Adrenal gland (tissue), 19 donors: ENCODE measurements at places on chromosomes 1 and 21. TPM values are rescaled to one million over a fixed set of nuclear protein-coding genes. Genes with fewer than 3 reads are reported as not detected.
A peak's percentile ranks its signal among the peaks of the same experiment; 100 is the strongest.

- no peak overlapping the region for H3K27ac ChIP-seq
- H3K36me3 ChIP-seq = peaks cover 70% of the 10 kb centered on the region
- no peaks in the 10 kb centered on the region for H3K27me3 ChIP-seq
- no peaks in the 10 kb centered on the region for H3K4me1 ChIP-seq
These were observed 124.2 kb downstream of the MACF1 start for GRCh38 chr1:39328586-39329121.

DNA sequence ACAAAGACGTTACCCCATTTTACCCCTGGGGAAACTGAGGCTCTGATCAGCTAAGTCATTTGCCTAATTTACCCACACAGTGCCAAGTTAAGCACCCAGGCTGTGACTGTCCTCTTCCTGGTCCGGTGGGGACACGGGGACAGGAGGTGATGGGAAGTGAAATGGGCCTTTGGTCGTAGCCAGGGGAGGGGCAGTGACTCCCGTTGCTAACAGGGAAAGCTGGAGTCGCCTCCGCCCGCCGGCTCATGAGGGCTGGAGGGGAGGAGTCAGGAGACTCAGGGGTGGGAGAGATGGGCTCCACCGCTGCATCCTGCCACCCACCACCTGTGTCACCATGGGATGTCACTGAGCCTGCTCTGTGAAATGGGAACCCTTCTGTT, 139.3 kb downstream of the PGBD5 start:
- H3K4me3 ChIP-seq = no peak overlapping the region

GRCh38 chr1:118202076-118202608, 17.1 kb upstream of the SPAG17 start:
- no peak overlapping the region for H3K27ac ChIP-seq
- H3K4me1 ChIP-seq = no peaks in the 10 kb centered on the region
- H3K27me3 ChIP-seq = no peaks in the 10 kb centered on the region
- H3K4me3 ChIP-seq = no peak overlapping the region
- no peaks in the 10 kb centered on the region for H3K36me3 ChIP-seq

DNA sequence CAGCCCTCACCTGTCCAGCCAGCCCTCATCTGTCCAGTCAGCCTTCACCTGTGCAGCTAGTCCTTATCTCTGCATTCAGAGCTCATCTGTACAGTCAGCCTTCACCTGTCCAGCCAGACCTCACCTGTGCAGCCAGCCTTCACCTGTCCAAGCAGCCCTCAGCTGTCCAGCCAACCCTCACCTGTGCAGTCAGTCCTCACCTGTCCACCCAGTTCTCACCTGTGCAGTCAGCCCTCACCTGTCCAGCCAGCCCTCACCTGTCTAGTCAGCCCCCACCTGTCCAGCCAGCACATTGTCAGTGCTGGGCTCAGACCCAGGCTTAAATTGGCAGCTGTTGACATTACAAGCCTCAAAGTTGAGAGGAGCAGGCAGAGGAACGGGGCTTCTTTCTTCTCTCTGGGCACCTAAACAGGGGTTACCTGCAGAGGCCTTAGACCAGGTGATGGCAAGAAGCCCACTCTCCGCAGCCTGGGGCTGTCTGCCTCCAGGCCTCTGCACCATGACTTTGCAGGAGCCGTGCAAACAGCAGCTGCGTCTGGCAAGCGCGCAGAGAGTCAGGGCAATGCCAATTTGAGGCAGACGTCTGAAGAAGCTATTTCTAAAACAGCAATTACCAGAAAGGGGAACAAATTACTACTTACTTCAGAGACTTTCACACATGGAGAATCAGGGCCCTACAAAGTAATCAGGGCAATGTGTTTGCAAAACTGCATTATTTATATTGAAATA, 506.1 kb downstream of the NPHP4 start:
- H3K27ac ChIP-seq = no peak overlapping the region
- H3K4me3 ChIP-seq = no peak overlapping the region
- DNase-seq = no peak
- no peaks in the 10 kb centered on the region for H3K4me1 ChIP-seq
- H3K36me3 ChIP-seq = no peaks in the 10 kb centered on the region

DNA sequence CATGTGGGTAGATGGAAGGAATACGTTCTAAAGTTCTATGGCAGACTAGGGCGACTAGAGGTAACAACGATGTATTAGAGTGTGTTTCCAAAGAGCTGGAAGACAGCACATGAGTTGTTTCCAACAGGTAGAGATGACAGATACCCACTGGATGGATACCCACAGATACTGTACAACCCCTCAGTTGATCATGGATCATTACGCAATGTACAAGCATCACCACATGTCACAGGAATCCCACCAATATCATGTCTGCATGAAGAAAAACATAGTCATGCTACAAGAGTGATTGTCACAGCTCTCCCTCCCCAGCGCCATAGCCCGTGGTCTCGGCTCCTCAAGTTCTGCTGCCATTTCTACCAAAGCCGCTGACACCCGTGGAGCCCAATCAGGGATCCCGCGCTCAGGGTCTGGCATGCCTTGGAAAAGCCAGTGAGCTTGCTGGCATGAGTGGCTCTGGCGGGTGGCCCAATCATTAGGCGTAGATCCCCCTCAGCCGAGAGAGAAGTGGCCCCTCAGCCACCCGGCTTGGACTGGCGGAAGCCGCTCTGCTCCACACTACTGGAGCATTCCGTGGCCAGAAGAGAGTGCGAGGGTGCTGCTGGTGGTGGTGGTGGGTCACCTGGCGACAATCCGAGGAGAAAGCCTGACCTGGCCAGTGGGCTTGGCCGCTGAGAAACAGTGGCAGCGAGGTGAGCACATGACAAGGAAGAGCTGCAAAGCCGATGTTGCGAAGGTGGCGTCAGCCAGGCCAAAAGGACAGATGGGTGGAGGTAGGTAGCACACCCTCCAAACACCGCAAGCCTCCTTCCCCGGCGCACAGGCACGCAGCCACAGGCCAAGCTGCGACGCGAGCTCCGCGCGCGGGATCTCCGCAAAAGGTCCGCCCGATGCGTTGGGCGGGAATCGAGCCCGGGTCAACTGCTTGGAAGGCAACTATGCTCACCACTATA, 65.7 kb upstream of the FCGR2A start:
- H3K36me3 ChIP-seq = no peaks in the 10 kb centered on the region
- H3K4me3 ChIP-seq = no peak overlapping the region
- DNase-seq = no peak

- H3K4me1 ChIP-seq = peaks cover 12% of the 10 kb centered on the region
- no peak for DNase-seq
- H3K36me3 ChIP-seq = no peaks in the 10 kb centered on the region
- H3K4me3 ChIP-seq = no peak overlapping the region
- no peaks in the 10 kb centered on the region for H3K27me3 ChIP-seq
These were observed 19.2 kb downstream of the WDTC1 start for GRCh38 chr1:27253596-27253995.

- peak; percentile 68 for DNase-seq
- no peaks in the 10 kb centered on the region for H3K27me3 ChIP-seq
- no peaks in the 10 kb centered on the region for H3K36me3 ChIP-seq
- no peaks in the 10 kb centered on the region for H3K4me1 ChIP-seq
- H3K27ac ChIP-seq = no peak overlapping the region
- no peak overlapping the region for H3K4me3 ChIP-seq
These were observed 61.4 kb upstream of the LRRN2 start for GRCh38 chr1:204746838-204747442.

DNA sequence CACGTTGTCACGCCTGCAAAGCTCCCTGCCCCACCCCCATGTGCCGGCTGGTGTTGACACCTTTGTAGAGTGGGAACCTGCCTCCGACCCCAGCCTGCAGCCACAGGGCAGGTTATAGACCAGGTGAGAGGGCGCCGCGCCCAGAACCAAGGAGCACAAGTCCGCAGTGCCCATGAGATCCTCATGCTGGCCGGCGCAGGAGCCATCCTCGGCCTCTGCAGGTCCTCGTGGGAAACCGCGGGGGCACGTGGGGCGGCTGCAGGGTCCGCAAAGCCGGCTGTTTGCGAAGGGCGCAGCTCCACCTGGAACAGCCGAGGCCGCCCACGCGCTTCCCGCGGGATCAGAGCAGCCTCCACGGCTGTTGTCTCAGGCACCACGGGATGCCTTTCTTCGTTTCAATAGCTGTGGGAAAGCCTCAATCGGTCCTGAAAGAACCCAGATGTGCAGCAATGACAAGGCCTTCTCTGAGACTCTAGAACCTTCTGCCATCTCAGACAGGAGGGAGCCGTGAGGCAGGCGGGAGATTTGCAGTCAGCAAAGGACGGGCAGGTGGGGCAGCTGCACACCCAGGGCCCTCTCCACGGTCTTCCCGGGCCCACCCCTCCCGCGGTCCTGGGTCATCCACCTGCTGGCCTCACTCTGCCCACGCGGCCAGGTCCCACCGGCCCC, 29.9 kb downstream of the POFUT2 start:
- H3K27ac ChIP-seq = no peak overlapping the region
- H3K36me3 ChIP-seq = no peaks in the 10 kb centered on the region
- no peak overlapping the region for H3K4me3 ChIP-seq
- H3K27me3 ChIP-seq = no peaks in the 10 kb centered on the region
- DNase-seq = no peak

- H3K27me3 ChIP-seq = peaks cover 22% of the 10 kb centered on the region
- no peaks in the 10 kb centered on the region for H3K4me1 ChIP-seq
- no peak for DNase-seq
- no peaks in the 10 kb centered on the region for H3K36me3 ChIP-seq
- H3K4me3 ChIP-seq = no peak overlapping the region
These were observed 10.5 kb upstream of the OLIG1 start for GRCh38 chr21:33059380-33059841.

DNA sequence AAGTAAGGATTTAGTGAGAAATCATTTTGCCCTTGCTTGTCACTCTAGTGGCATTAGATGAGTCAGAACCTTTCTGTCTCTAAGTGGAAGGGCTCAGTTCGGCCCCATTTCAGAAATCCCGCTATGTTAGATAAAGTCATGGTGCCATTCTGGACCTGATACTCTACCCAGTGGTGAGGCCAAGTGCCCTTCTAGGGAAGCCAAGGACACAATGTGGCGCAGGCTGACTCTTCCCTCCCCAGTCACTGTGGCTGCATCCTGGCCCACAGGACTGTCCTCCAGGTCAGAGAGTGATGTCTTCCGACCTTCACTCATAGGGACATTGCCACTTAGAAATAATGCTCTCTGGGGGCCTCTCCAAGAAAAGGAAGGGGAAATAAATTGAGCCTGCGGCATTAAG, 48.3 kb upstream of the MTR start:
- no peaks in the 10 kb centered on the region for H3K36me3 ChIP-seq
- H3K27me3 ChIP-seq = peaks cover 2% of the 10 kb centered on the region
- no peak for DNase-seq
- H3K27ac ChIP-seq = no peak overlapping the region
- no peaks in the 10 kb centered on the region for H3K4me1 ChIP-seq

- H3K4me3 ChIP-seq = no peak overlapping the region
- H3K36me3 ChIP-seq = no peaks in the 10 kb centered on the region
- peaks cover 5% of the 10 kb centered on the region for H3K4me1 ChIP-seq
- DNase-seq = no peak
These were observed 55.9 kb downstream of the TOR3A start for GRCh38 chr1:179137617-179138255.

- no peak overlapping the region for H3K4me3 ChIP-seq
- no peaks in the 10 kb centered on the region for H3K27me3 ChIP-seq
- no peaks in the 10 kb centered on the region for H3K36me3 ChIP-seq
- no peaks in the 10 kb centered on the region for H3K4me1 ChIP-seq
- no peak for DNase-seq
These were observed 917.6 kb downstream of the NCAM2 start for GRCh38 chr21:21915816-21916215.

GRCh38 chr21:26933448-26933847, 33.4 kb downstream of the ADAMTS5 start:
- H3K27ac ChIP-seq = no peak overlapping the region
- no peaks in the 10 kb centered on the region for H3K36me3 ChIP-seq
- H3K4me1 ChIP-seq = no peaks in the 10 kb centered on the region
- no peaks in the 10 kb centered on the region for H3K27me3 ChIP-seq
- DNase-seq = no peak

GRCh38 chr1:15756143-15757015, 2.2 kb upstream of the FBLIM1 start:
- no peak for DNase-seq
- H3K4me3 ChIP-seq = no peak overlapping the region
- H3K4me1 ChIP-seq = peaks cover 6% of the 10 kb centered on the region

CYP4A22 gene
- not detected for polyA plus RNA-seq

SLC25A34 gene
- 11.1 TPM for polyA plus RNA-seq

DNAH14 gene
- polyA plus RNA-seq = 8.8 TPM

AK2 gene
- 75.7 TPM for polyA plus RNA-seq

PTPN22 gene
- polyA plus RNA-seq = 1.6 TPM

UBE2Q1 gene
- 31.1 TPM for polyA plus RNA-seq

RGS21 gene
- not detected for polyA plus RNA-seq

HOOK1 gene
- polyA plus RNA-seq = 8.1 TPM

PCP4L1 gene
- 0.27 TPM for polyA plus RNA-seq

APCS gene
- not detected for polyA plus RNA-seq

SLC30A10 gene
- polyA plus RNA-seq = 0.32 TPM
